NCI-H2081 treated with DMSO at 0.1 percent for 48 hours (cell line): ENCODE measurements at places on chromosomes 5 and 9.

- no peak for DNase-seq
Observed at GRCh38 chr5:21784487-21784886, 1068.7 kb downstream of the CDH12 start.

- DNase-seq: no peak
Observed at GRCh38 chr9:2198956-2199635, 183.9 kb downstream of the SMARCA2 start.

DNA sequence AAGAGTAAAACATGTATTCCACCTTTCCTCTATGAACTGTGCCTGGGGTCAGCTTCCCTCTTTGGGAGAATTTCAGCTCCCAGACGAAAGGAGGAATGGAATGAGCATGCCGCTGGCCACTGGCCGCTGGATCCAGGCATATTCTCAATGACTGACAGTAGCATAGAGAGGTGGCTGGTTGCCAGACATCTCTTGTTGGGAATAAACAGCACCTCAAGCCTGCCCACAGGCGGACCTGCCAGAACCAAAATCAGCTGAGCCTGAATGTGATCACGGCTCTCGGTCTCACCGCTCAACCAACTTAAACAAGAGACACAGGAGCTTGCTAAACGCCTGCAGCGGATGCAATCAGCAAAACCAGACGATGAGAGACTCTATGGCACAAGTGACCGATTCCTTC lies 20.6 kb downstream of the TBC1D9B start:
- no peak for DNase-seq

- no peak for DNase-seq
Observed at GRCh38 chr5:147037515-147038205, 159.1 kb upstream of the PPP2R2B start.

GRCh38 chr5:150062216-150062922 lies 24.0 kb downstream of the CSF1R start:
- no peak for DNase-seq
